ENCODE measurements at places on chromosomes 12 and 14. TPM values are rescaled to one million over a fixed set of nuclear protein-coding genes. Genes with fewer than 3 reads are reported as not detected.

ASCL1 gene
- not detected for polyA plus RNA-seq

- DNase-seq: no peak
Observed at GRCh38 chr12:59388694-59389093, 207.1 kb upstream of the SLC16A7 start.

- no peak for DNase-seq
Observed at GRCh38 chr12:92943482-92944250, 14.6 kb upstream of the EEA1 start.

GRCh38 chr12:80677994-80678393, 29.4 kb upstream of the MYF6 start:
- no peak for DNase-seq

TEX22 gene
- polyA plus RNA-seq: 1.5 TPM

NAV3 gene
- not detected for polyA plus RNA-seq

DNA sequence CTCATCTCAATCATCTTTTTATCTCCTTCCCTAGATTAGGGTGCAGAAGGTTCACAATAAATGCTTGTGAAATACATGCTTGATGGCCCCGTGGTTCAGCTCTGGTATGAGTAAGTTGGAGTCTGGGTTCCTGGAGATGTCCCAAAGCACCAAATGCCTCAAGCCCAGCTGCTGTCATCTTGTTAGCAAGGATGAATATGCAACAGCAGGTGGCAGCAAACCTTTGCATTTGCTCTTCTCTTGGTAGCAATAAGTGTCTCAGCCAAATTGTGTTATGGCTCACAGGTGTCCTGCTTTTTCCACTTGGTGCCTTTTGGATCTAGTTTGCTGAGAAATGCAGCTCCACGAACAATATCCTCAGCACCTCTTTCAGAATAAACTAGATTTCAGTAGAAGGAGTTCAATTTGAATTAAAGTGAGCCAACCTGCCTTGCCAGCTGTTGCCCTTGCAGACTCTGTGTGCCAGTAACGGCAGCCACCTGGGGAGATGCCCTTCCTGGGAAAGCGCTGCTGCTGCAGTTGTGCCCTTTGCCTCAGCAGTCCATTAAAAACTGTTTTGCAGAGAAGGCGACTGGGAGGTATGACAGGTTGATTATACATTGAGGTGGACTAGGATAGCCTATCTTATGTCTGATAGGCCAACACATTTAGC, 417.3 kb downstream of the SNAPC1 start:
- no peak for DNase-seq

HOTAIR gene
- polyA plus RNA-seq: not detected

- DNase-seq: no peak
Observed at GRCh38 chr14:80705241-80705980, 236.1 kb downstream of the CEP128 start.

GRCh38 chr12:80269803-80270552, 170.6 kb downstream of the OTOGL start:
- peak; percentile 2 for DNase-seq

HCAR3 gene
- polyA plus RNA-seq: 108 TPM

DNA sequence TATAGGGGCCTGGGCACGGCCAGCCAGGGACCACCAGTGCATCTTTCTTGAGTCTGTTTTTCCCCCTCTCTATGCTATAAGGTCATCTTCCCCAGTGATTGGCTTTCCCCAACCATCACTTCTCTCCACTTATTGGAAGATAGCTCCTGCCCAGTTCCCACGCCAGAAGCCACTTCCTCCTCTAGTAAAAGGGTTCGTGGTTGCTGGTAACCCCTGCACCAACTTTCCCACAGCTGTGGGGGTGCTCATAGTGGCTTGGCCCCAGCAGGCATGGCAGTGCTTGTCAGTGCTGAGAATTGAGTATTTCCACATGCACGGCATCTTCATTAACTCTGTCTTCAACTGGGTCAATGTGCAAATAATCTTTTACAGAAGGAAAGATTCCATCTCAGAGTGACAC, 215.4 kb downstream of the FOXN3 start:
- no peak for DNase-seq

- DNase-seq: no peak
Observed at GRCh38 chr12:122894193-122895121, 1.5 kb downstream of the VPS37B start.

DNA sequence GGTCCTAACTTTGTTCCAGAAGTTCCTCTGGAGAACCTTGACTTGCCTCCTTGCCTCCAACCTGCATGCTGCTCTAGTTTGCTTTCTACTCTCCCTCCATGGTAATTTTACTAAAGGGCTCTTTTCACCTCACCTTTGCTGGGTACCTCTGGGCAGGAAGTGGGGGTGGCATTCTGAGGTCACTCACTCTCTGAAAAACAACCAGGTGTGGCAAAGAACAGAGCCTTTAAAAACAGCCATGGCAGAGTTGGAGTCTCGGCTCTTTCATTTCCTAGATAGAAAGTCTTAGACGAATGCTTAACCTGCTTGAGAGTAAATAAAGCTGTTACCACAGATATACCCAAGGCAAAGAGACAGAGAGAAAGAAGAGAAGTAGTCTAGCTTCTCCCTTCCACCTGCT, 827.9 kb downstream of the BCL11B start:
- DNase-seq: no peak

DNA sequence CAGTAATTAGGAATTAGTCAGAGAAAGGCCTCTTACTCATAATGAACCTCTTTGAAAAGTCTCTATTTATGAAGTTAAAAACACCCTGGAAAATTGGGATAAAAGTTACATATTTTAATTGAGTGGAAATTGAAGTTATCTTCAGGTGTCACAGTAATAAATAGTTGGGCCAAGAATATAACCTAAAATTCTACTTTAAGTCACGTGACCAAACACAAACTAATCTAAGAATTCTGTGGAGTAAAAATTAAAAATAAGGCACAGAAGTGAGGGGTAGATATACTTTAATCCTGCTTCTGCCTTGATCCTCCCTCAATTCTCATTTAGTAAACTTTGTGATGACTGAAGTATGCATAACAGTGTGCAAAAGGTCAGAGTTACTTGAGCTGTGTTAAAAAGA, 226.4 kb downstream of the NAV3 start:
- DNase-seq: no peak

GRCh38 chr14:79186523-79186922, 1016.4 kb downstream of the NRXN3 start:
- no peak for DNase-seq

DNA sequence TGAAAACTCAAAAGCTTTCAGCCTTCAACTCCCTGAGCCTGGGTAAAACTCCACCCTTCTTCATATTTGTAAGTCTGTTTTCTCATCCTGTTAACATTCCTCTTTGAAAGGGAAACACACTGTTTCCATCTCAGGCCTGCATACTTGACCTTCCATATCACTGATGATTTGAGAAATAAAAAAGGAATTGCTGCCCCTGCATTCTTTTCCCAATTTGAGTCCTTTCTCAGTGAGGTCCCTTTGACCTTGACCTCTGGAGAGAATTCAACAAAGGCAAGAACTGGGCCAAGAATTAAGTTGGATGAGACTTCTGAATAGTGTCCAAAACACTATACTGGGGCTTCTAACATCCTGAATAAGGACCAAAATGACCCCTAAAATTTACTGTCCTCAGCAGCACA, 108.0 kb downstream of the AEBP2 start:
- no peak for DNase-seq

SLCO1A2 gene
- polyA plus RNA-seq: not detected

TSPAN11 gene
- polyA plus RNA-seq: not detected

DNA sequence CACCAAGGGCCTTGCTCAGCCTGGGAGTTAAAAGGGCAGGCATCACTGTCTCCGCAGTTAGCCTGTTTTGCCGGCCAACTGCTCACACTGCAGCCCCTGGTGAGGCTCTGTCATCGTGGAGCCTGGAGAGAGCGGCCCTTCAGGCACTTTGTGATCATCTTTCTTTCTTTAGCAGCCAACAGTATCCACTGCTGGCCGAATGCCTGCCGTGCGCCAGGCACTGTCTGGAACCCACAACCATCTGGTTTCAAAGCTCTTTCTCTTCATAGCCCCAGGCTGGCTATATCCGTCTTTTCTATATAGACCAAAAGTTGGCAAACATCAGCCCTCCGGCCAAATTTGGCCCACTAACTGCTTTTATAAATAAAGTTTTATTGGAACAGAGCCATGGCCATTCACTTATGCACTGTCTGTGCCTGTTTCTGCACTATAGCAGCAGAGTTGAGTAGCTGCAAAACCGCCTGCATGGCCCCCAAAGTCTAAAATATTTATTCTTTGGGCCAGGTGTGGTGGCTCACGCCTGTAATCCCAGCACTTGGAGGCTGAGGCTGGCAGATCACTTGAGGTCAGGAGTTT, 29.5 kb downstream of the SLC8B1 start:
- DNase-seq: no peak

TAS2R20 gene
- 0.13 TPM for polyA plus RNA-seq

- DNase-seq: peak; percentile 56
Observed at GRCh38 chr12:98594050-98594835, 757 bp downstream of the SLC25A3 start.

SLC7A7 gene
- 262 TPM for polyA plus RNA-seq

GRCh38 chr12:1779783-1780182, 40.6 kb upstream of the LRTM2 start:
- no peak for DNase-seq

All from CD14-positive monocyte (primary cell).